Aorta (tissue), 5 donors: ENCODE measurements at places on chromosomes 3 and 15. TPM values are rescaled to one million over a fixed set of nuclear protein-coding genes. Genes with fewer than 3 reads are reported as not detected.

DNA sequence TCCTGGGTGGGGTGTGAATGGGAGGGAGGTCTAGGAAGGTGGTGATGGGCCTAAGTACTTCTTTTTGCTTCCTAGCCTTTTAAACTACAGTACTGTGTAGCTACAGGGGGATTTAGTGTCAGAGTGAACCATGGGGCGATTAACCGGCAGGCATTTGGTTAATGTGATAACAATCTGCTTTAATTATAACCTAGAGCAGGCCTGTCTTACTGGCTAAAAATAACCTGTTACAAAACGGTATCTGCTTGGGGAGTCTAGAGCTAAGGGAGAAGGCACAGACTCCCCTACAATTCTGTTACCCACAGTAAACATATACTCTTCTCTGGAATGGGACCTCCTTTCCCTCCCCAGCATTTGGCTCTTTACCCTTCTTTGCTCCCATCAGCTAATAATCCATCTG, 85.4 kb downstream of the RBPMS2 start:
- peaks cover 5% of the 10 kb centered on the region for H3K36me3 ChIP-seq
- no peaks in the 10 kb centered on the region for H3K4me1 ChIP-seq
- H3K4me3 ChIP-seq = no peak overlapping the region
- no peak overlapping the region for H3K27ac ChIP-seq

- no peak for DNase-seq
- H3K27ac ChIP-seq = no peak overlapping the region
These were observed 77.8 kb downstream of the GHSR start for GRCh38 chr3:172370419-172370818.

The CLRN1 gene
- total RNA-seq = not detected

DNA sequence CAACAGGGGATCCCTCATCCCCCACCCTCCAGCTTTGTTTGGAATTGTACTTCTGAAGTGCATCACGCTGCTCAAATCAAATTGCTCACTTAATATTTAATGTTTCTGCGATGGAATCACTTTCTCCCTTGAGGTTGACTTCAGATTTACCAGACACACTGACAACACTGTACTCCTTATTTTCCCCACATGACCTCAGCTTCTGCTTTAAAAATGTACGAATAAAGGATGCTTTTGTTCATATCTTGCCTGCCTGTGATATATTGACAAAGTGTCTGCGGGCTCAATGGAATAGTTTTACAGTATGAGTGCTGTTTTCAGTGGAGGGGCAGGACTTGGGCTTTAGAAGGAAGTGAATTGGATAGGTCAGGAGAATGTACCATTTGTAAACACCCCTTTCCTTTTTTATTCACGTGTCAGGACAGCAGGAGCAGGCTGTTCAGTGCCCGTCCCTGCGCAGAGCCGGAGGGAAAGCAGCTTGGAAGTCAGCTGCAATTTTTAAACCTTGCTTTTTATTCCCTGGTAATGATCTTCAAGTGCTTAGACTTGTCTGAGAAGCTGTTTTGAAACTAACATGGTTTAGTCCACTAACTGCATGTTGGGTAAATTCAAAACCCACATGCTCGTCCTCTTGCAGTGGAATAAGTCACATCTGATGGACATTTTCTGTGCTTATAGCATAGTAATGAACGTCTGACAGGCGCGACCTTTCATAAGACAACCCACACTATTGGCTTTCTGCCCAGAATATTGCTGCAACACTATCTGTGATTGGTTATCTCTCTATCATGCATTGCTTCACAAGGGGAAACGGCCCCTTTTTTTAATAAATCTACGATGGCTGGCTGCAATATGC, 29.9 kb downstream of the MBNL1 start:
- H3K4me1 ChIP-seq = peaks cover 5% of the 10 kb centered on the region
- H3K4me3 ChIP-seq = peak overlapping the region; percentile 58
- H3K36me3 ChIP-seq = peaks cover 3% of the 10 kb centered on the region
- peak overlapping the region; percentile 36 for H3K27ac ChIP-seq

GRCh38 chr3:156820692-156821080, 5.5 kb upstream of the LEKR1 start:
- no peak overlapping the region for H3K4me3 ChIP-seq
- DNase-seq = no peak
- H3K36me3 ChIP-seq = no peaks in the 10 kb centered on the region
- H3K4me1 ChIP-seq = no peaks in the 10 kb centered on the region
